Heart left ventricle (tissue), 16 donors: ENCODE measurements at places on chromosomes 7 and 10. TPM values are rescaled to one million over a fixed set of nuclear protein-coding genes. Genes with fewer than 3 reads are reported as not detected.
A peak's percentile ranks its signal among the peaks of the same experiment; 100 is the strongest.

GRCh38 chr10:97584060-97584797 is at the start of gene HOGA1:
Gene HOGA1, plus strand, starts transcription at chr10:97584389. Its CDS starts 315 bp downstream, at chr10:97584704.
- peak; percentile 84 for DNase-seq

DNA sequence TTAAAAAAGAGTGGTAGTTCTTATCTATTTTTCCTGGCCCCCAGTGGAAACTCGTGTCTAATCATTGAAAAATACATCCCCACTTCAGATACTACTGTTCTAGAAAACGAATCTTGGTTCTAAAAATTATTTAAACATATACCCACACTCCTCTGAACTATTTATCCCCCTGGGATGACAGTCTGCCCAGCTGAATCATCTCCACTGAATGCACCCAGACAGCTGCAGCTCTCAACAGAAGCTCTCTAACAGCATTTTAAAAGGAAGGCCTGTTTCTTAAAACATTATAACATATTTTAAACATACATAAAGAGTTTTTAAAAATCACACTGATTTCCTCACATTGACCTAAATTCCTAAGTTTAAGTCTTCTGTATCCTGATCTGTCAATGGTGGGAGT is 544.6 kb upstream of the PHF14 start:
- no peak for DNase-seq

- no peak for DNase-seq
Observed at GRCh38 chr10:119451300-119451896, 91.1 kb downstream of the RGS10 start.

GRCh38 chr10:92142512-92142911 is 148.4 kb downstream of the CPEB3 start:
- no peak for DNase-seq

The DOCK4 gene
- 5.8 TPM for polyA plus RNA-seq

DNA sequence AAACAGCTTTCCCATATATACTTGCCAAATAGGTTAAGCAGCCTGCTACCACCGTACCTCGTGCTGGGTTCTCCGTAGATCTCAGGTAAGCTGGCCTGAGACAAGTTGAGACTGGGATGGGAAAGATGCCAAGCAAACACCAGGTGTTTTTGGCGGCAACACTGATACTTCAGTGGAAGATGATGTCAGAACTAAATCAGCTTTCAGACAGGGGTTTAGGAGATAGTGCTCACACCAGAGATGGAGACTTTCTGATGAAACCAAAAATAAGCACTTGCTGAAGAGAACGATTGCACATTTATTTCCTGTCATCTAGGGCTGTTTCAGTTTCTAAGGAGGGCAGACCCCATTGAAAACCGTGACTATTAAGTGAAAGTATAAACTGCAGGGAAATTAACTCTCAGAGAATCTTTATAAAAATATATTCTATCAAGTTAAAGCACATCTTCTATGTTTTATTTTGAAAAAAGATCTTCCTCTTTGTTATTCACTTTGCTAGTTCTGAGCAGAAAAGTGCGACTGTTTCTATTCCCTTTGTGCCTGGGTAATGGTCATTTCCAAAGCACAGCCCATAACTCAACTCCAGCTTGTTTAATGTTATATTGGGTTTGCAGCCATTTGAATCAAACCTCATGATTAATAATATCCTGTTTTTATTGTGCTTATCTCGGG is 149.9 kb downstream of the CPED1 start:
- no peak for DNase-seq

DNA sequence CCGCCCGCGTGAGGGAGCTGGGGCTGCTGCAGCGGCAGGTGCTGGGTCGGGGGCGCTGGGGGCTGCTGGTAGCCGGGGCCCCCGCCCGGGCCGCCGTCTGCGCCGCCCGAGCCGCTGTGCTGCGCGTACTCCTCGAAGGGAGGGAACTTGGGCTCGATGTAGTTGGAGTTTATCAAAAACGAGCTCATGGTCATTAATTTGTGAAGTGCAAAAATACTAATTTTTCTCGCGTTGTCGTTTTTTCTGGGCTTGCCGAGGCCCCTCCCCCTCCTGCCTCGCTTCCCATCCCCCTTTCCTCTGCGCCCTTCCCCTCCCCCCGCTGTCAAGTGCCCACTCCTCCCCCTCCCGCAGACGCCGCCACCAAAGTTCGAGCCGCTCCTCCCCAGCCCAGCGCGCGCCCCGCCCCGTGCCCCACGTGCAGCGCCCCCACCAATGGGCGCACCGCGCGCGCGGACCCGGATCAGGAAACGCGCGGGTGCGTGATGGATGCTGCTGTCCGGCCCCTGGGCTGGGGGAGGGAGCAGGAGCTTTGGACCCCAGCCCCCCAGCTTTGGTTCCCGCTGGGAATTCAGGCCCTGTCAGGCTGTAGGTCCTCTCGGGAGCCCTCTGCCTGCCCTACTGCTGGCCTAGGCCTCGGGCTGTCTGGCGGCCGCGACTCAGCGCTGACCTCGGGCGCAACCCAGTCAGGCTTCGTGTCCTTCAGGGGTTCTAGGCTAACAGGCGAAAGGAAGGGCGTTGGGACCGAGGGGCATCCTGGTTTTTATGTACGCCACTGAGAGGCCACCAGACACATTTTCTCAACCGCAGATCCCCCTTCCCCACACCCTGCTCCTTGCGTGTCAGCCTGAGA is at the start of gene HOXA4:
Gene HOXA4, minus strand, starts transcription at position 218 of the 850 bp plus-strand sequence. Its CDS starts 24 bp downstream, at position 194.
- peak; percentile 87 for DNase-seq

The TMEM178B gene
- 1.2 TPM for polyA plus RNA-seq

The OIT3 gene
- not detected for polyA plus RNA-seq

DNA sequence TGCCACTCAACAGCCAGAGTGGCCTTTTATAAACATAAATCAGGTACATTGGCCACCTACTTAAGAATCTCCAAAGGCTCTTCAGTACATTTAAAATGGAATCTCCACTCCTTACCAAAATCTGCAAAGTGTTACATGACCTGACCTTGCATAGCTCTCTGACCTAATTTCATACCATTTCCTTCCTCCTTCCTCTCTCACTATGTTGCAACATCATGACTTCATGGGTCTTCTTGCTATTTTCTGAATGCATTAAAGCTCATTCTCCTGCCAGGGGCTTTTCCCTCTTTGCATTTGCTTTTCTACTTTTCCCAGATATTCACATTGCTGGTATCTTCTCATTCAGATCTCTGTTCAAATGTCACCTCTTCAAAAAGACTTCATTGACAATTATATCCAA is 22.1 kb upstream of the PPP1R17 start:
- DNase-seq, result no peak

The CISD1 gene
- 75.6 TPM for polyA plus RNA-seq

DNA sequence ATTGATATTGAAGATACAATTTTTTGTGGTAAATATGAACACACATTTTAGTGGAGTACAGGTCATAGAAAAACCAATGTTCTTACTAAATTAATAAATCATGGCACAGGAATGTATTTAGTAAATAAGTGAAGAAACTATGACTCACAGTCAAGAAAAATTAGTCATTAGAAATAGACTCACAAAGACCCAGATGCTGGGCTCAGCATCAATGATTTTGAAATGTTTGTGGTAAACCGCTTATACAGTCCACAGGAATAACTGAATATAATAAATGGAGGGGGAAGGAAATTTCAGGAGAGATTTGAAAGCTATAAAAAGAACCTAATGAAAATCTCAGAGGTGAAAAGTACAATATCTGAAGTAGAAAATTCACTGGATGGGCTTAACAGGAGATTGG is 138.3 kb upstream of the ADCY1 start:
- DNase-seq, result no peak

- DNase-seq, result peak; percentile 27
Observed at GRCh38 chr7:69871886-69872569, 273.8 kb downstream of the AUTS2 start.

GRCh38 chr10:22932626-22933370 is 4.9 kb downstream of the ARMC3 start:
- no peak for DNase-seq

The ACSM6 gene
- not detected for polyA plus RNA-seq

DNA sequence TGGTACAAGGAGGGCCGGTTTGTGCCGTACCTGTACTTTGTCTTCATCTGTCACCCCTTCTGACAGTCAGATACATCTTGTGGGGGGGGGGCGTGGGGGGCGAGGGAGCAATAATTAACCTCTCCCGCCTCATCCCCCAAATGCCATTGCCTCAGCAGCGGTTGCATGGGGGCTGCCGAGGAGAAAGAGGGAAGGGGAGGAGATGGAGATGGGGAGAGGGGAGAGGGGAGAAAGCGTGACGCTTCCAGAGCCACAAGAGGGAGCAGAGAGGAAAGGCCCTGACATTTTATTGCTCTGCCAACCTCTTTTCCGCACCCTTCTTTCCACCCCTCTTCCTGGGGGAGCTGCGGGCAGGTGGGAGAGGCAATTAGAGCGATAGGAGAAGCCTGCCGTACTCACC is 11.8 kb downstream of the KAZALD1 start:
- no peak for DNase-seq

- DNase-seq, result no peak
Observed at GRCh38 chr7:155224116-155224811, 73.4 kb upstream of the INSIG1 start.

GRCh38 chr7:97513326-97513725 is 218.6 kb upstream of the TAC1 start:
- no peak for DNase-seq

DNA sequence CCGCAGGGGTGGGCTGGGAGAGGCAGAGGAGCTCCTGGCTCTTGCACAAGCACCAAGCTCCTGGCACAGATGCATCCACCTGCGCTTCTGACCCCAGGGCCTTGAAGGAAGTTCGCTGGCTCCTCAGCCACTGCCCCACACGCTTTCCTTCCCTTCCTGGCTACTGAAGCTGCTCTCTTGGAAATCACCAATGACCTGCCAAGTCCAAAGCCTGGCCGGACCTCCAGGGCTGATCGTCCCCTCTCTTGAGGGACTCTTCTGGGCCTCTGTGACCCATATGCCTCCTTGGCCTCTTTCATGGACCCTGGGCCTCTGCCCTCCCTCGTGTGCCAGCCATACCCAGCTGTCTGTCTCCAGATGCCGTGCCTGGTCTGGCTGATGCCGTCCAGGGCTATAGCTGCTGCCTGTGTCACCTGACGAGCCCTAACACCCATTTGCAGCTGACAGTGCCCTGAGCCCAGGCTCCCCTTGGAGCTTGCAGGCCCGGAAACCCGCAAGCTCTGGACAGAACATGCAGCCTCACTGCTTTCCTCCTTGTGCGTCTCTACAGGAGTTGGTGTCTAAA is 113.4 kb downstream of the PRKAG2 start:
- no peak for DNase-seq

The COL13A1 gene
- 1.2 TPM for polyA plus RNA-seq

- DNase-seq, result no peak
Observed at GRCh38 chr10:83991986-83992753, 147.1 kb upstream of the GHITM start.

DNA sequence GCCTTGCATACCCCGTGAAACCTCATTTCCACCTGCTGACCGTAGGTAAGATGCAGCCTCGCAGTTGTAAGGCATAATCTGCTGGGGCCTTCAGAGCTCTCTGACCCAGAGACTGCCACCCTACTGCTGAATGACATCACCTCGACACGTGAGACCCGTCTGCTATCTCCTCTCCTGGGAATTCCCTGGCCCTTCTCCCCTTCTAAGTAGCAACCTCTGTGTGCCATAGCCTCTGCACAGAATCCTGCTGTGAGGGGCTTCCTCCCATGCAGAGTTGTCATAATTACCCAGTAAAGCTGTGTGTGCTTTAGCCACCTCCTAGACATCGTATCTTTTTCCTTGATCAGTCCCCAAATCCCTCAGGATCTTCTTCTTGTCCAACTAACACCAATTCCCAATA is 106.7 kb downstream of the CACNB2 start:
- DNase-seq, result peak; percentile 36

The SPDYE2B gene
- not detected for polyA plus RNA-seq

- DNase-seq, result no peak
Observed at GRCh38 chr10:86586516-86586915, 64.9 kb upstream of the WAPL start.
